Right renal pelvis (tissue), 4 donors: ENCODE measurements at places on chromosomes 2 and 18.

- DNase-seq = no peak
Measured at GRCh38 chr18:79805211-79805887, 7.6 kb downstream of the KCNG2 start.

GRCh38 chr2:233063269-233063975, 3.3 kb downstream of the INPP5D start:
- DNase-seq = no peak

DNA sequence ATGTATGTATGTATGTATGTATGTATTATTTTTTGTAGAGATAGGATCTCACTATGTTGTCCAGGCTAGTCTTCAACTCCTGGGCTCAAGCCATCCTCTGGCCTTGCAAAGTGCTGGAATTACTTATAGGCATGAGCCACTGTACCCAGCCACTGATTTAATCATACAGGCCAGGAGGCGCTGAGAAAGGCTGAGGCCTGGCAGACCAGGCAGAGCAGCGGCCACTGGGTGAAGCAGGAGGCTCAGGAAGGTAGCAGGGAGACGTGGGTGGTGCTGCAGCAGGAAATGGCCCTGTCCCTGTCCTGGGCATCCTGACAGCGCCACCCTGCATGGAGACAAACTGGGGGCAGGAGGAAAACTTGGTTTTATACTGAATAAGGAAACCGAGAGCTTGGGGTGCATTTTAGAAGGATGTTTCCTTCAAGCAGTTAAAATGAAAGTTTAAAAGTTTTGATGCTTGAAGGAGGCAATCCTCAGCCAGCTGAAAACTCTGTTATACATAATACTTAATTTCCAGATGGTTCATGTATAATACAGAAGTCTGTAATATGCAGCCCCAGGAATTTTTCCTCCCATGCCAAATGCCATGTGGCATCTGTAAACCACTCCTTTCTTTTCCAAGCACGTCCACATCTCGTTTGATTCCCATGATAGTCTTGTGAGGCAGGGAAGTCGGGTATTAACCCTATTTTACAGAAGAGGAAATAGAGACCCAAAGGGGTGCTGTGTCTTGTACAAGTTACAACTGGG, 182.4 kb downstream of the CELF4 start:
- no peak for DNase-seq

DNA sequence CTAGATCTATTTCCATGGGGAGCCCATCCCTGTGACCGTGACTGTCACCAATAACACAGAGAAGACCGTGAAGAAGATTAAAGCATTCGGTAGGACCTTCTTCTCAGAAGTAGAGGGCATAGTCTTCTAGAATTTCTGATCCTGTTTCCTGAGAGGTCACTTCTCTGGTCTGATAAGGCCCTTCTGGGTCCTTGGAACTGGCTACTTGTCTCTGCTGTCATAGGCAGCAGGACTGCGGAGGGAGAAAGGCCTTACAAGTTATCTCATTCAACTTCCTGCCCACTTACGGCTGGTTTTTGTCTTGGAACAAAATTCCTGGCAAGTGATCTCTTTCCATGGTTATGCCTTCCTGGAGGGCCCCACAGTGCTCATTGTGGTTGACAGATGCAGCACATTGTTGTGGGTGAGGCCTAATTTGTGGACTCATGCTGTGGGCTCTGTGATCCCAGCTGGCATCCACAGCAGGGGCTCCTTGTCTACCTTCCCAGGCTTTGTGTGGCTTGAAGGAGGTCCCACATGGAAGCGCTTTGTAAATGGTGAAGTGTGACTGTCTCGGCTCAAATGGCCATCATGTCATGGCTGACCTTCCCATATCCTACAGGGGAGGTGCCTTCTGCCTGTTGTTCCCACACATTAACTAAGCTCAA, 22.0 kb downstream of the SAG start:
- DNase-seq = no peak

DNA sequence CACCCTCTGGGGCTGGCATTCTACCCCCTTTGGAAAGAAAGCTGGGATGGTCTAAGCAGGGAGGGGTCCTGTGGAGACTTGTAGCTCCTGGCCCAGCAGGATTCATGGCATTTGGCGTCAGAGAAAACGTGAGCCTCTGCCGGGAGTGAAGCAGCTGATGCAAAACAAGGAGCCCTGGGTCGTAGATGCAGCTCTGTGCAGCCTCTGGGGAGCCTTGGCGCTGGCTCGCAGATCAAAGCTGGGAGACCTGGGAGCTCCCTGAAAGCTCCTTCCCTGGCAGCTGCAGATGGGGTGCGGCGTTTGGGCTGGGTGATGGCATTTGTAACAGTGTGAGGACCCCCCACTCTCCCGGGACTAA, 148.3 kb downstream of the KLHL29 start:
- DNase-seq = no peak

- no peak for DNase-seq
Measured at GRCh38 chr2:102657770-102658169, 38.4 kb downstream of the SLC9A2 start.

GRCh38 chr2:241666627-241667400, 19.8 kb downstream of the DTYMK start:
- peak; percentile 36 for DNase-seq

DNA sequence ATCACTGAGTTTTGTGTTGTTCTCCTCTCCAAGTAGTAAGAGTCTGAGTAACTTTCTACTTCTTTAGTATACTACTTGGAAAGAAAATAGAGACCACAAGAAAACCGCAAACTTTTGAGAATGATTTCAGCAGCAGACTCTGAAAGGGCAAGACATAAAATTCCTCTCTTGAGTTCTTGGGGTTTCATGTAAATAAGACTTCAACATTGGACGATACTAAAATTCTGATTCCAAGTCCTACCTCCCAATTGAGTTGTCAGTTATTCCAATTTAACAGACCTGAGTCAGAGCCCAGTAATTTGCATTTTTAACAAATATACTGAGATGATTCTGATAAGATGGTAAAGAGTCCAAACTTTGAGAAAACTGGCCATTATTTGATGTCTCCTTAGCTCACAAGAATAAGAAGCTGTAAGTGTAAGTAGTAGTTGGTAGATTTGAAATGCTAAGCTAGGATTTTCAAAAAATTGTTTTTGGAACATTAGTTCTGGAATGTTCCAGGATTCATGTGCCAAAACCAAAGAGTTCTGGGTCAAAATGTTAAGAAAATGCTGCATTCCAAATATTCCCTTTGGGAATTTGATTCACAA, 261.6 kb upstream of the SPOPL start:
- DNase-seq = no peak

GRCh38 chr2:210562091-210562490, 5.7 kb downstream of the CPS1 start:
- no peak for DNase-seq

DNA sequence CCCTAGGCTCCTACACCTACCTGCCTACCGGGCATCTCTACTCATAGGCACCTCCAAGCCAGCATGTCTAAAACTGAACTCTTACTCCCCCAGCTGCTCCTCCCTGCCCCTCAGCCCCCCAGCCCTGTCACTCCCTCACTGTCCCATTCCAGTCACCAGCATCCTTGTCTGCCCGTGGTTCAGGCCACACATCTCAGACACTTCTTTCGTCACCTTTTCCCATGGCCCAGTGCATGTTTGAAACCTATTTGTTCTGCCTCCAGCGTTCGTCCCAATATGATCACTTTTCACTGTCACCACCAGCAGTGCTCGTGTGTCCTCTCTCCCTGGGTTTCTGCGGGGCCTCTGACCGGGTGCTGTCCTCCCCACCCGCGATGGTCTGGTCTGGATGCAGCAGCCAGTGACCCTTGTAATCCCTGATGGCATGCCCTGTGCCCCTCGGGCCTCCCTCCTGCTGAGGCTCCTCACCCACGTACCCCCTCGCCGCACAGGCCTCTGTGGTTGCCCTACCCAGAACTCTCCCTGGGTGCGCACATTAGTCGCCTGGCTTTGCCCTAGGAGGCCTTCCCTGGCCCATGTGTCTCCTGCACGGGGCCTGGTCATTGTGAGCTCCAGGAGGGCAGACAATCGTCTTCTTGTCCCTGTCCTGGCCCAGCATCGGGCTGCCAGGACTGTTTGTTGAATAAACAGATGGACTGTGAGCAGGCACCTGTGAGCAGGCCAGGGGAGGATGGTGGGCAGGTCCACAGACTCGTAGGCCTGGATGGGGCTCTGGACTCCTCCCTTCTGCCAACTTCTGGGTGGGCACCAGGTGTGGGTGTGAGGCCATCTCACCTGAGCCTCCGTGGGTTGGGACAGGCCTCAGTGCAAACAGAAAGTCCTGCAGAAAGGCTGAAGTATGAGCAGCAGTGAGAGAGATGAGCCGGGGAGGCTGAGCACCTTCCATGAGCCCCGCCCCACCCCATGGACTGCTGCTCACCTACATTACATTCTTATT, 15.5 kb downstream of the LDLRAD4 start:
- no peak for DNase-seq

- no peak for DNase-seq
Measured at GRCh38 chr18:34483198-34483597, 226.9 kb upstream of the DTNA start.

DNA sequence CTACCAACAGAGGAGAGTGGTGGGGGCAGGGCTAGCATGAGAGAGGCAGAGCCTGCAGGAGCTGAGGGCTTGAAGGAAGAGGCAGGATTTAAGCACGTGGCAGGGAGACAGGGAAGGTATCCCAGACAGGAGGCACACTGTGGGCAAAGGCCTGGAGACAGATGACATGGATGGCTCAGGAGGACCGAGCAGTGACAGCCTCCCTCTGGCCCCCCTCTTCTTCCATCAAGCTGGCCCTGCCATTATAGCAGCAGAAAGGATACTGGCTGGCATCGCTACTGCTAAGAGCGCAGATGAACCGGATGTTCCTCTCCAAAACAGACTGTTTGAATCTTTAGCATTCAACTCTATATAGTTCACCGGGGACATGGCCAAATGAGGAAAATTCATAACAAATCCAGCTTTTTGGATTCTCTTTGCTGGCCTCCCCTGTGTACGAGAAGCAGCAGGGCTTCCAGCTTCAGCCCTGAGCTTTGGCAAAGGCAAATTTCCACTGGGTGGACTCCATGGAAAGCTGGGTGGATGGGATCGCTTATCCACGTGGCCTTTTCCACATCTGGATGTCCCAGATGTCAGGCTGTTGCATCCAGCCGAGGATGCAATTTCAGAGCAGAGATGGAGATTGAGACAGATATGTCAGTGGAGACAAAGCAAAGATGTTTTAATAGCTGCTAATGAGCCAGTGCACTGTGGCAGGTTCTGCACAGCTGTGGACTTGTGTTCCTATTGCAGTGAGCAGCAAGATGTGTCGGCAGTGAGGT, 36.2 kb downstream of the CAPN13 start:
- DNase-seq = no peak

DNA sequence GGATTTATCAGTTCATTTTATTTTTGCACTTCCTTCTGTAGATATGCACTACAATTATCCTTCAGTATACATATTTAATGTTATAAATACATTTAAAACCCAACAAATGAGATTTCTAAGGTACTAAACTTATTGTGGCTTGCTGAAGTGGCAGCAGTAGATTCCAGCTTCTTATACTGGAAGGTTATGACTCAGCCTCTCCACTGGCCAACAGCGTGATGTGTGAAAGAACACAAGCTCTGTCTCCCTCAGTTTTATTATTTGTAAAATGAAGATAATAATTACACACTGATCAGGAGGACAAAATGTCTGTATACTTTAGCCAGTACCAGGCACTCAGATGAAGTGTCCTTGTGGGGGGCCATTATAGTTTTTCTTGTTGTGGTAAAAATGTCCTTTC, 1147.1 kb downstream of the CNTNAP5 start:
- no peak for DNase-seq

GRCh38 chr18:13716916-13717315, 9.4 kb downstream of the FAM210A start:
- DNase-seq = no peak

- no peak for DNase-seq
Measured at GRCh38 chr2:161163440-161163839, 3.2 kb downstream of the TANK start.

- no peak for DNase-seq
Measured at GRCh38 chr2:194709840-194710239, 947.2 kb upstream of the SLC39A10 start.

- no peak for DNase-seq
Measured at GRCh38 chr2:186101616-186102015, 363.0 kb downstream of the FSIP2 start.

DNA sequence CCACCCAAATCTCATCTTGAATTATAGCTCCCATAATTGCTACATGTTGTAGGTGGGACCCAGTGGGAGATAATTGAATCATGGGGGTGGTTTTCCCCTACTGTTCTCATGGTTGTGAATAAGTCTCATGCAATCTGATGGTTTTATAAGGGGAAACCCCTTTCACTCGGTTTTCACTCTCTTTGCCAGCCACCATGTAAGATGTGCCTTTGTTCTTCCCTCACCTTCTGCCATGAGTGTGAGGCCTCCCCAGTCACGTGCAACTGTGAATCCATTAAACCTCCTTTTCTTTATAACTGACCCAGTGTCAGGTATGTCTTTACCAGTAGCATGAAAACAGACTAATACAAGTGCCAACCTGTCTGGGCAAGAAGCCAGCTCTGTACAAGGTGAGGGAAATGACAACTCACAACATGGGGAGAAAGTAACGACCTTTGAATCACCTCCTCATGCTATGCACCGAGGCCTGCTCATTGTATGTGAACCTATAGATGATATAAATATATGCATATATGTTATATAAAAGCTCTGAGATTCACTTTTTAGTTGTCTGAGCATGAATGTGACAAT, 162.2 kb downstream of the ALPK2 start:
- DNase-seq = no peak

- DNase-seq = no peak
Measured at GRCh38 chr2:63903003-63903402, 61.3 kb downstream of the UGP2 start.

- no peak for DNase-seq
Measured at GRCh38 chr2:152861349-152861942, 143.0 kb downstream of the ARL6IP6 start.

DNA sequence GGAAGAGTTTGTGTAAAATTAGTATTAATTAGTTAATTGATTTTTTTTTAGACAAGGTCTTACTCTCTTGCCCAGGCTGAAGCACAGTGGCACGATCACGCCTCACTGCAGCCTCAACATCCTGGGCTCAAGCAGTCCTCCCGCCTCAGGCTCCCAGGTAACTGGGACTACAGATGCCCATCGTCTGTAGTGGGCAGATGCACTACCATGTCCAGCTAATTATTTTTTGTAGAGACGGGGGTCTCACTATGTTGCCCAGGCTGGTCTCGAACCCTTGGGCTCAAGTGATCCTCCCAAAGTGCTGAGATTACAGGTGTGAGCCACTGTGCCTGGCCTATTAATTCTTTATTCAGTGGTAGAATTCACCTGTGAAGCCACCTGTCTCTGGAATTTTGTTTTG, 41.1 kb downstream of the UBE2F start:
- DNase-seq = no peak

GRCh38 chr2:206863196-206863595, 76.1 kb upstream of the CPO start:
- DNase-seq = no peak

GRCh38 chr18:29874519-29875098, 1167.9 kb downstream of the DSC3 start:
- no peak for DNase-seq

DNA sequence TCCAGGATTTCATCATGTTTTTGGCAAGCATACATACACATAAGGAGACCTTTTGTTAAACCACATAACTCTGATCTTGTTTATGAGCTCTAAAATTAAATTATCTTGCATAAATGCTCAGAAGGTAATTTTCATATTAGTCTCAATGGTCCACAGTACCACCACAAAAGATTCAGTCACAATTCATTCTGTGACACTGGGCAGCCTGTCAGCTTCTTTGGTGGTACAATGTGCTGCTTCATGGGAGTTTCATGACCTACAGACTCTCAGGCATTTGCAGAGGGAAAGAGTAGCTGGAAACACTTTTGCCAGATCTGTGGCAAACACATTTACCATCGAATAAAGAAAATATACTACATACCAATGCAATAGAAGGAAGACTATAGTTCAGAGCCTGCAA, 51.3 kb upstream of the ZNF397 start:
- DNase-seq = no peak

GRCh38 chr2:119028327-119029174, 86.6 kb downstream of the MARCO start:
- DNase-seq = no peak
